Stimulated activated naive CD4-positive, alpha-beta T cell (primary cell): ENCODE measurements at places on chromosomes 16 and 17.

- no peak for DNase-seq
Measured at GRCh38 chr17:67863624-67864247, 38.4 kb downstream of the BPTF start.

DNA sequence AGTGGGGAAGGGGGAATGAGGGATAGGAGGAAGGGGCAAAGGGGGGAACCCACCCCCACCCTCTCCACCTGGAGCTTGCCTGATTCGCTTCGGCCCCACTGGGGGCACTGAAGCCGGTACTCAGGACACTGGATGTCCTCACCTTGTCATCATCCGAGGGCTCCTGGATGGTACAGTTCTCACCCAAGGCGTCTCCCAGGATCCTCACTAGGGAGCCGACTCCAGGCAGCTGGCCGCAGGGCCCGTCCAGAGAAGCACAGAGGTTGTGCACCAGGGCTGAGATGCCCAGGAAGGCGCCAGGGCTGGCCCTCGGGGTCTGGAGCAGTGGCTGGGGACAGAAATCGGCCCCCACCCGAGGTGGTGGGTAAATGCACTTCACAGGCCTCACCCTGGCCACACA, 92.3 kb downstream of the LITAF start:
- DNase-seq = no peak

- DNase-seq = no peak
Measured at GRCh38 chr16:3873482-3874173, 6.9 kb downstream of the CREBBP start.

- no peak for DNase-seq
Measured at GRCh38 chr17:58315281-58315711, 13.3 kb downstream of the TSPOAP1 start.

GRCh38 chr16:14013571-14014283, 57.4 kb upstream of the MRTFB start:
- DNase-seq = no peak

DNA sequence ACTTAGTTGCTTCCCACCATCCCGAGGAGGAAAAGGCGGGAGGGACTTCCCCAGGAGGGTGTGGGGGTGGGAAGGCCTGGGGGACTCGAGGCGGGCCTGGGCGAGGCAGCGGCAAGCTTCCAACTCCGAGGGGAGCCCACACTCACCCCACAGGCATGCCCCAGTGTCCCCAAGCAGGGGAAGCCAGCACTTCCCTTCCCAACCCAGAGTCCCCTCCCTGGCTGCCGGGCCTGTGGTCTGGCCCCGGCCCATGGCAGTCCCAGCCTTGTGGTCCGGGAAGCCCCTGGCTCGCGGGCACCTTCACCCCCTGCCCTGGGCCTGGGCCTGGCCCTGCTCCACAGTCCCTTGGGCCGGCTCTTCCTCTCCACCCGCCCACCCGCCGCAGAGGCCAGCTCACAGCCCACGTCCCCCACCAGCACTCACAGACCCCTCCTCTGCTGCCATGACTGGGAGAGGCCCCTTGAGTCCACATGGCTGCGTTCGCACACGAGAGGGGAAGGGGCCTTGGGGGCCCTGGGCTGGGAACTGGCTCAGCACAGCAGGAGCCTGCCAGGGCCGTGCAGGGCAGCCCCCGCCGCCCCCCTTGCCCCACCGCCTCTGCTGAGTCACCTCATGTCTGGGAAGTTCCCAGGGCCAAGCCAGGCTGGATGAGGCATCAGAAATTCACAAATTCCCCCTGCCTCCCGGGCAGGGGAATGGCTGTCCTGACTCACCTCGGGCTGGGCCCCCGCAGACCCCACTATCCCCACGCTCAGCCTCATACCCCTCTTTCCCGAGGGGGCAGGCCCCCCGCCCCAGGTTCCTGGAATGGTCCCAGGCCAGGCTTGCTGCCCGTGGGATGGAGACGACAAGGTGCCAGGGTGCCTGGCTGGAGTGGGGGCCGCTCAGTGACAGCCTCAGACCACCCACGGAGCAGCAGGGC, 27.8 kb downstream of the BAHCC1 start:
- DNase-seq = no peak

DNA sequence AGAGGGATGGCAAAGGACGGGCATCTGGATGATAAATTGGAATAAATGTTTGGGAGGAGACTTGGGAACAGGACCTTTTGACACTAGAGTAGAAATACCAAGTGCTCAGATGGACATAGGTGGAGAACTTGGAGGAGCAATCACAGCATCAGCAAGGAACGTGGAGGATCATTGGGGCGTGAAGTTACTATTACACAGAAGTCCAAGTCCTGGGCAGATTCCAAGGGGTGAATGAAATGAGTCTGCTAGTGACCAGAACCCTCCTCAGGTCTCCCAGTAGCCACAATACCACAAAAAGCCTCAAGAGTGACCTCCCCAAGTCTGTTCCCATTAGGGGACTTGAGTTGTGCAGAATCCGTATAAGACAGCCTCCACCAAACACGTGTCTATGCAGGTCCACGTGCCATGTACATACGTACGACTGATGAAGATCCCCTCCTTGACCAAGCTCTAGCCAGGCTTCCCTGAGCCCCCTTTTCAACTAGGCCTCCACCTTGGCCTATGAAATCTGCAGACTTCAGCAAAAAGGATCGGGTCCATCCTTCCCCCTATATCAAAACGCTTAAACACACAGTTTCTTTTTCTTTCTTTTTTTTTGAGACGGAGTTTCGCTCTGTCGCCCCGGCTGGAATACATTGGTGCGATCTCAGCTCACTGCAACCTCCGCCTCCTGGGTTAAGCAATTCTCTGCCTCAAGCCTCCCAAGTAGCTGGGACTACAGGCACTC, 2.2 kb downstream of the C17orf67 start:
- no peak for DNase-seq

DNA sequence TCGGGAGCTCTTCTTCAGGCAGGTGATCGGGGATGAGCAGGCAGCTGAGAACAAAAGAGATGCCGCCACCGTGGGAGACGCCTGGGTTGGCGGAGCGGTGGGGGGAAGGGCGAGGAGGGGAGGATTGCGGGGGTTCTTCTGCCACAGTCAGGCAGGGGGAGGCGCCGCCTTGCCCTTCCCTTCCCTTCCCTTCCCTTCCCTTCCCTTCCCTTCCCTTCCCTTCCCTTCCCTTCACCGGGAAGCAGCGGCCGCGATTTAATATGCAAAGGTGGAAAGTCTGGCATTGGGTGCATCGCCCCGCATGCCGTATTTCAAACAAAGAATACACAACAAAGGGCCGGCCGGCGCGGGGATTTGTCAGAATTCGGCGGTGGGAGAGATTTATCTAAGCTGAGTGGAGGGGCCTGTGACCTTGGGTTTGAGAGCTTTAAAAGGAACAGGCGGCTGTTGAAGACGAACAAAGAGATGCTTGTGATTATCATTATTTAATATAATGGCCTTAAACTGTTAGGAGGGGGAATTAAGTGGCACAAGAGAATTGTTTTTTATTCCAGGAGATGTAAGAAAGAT, 262.3 kb upstream of the TNRC6C start:
- no peak for DNase-seq

DNA sequence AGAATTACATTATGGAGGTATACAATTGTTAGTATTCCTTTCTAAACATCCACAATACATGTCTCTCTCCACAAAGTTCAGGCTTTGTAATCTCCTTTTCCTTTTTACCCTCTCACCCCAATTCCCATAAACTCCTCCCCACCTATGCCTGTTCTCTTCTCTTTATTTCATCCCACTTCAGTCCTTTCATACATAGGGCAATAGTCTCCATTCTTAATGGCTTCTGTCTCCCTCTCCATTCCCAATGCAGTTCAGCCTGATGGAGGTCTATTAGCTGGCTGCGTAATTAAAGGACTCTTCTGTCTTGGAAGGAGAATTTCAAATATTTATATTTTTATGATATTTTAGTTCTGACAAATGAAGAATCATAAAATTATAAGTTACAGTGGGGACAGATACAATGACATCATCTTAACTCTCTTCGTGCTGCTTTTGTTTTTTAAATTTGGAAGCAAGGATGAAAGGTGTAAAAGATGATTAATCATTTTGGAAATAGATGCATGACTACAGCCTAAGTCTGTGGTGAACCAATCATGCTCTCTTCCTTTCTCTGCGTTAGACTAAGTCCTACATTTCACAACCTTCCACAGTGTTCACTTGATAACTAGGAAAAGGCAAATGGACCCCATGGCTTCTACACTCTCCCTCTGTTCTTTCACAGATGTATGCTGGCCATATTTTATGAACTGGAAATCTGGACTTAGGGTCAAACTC, 11.2 kb upstream of the FAM20A start:
- DNase-seq = no peak

- no peak for DNase-seq
Measured at GRCh38 chr17:32185875-32186274, 43.6 kb downstream of the RHOT1 start.

DNA sequence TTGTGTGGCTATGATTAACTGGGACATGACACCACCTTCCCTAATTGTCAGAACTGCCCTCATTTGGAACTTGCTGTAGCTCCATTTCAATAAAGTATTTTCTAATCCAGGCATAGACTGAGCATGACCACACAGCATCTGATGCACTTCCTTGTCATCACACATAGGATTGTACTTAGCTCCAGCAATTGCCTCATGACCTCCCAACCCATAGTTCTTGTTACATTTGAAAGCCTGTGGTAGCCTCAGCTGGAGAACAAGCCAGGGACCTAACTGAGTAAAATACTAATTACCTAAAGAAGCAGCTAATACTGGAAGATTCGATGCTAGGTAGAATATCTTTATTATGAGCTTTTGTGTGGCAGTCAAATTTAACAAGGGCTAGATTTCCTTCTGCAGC, 187.3 kb upstream of the KIF2B start:
- DNase-seq = no peak

DNA sequence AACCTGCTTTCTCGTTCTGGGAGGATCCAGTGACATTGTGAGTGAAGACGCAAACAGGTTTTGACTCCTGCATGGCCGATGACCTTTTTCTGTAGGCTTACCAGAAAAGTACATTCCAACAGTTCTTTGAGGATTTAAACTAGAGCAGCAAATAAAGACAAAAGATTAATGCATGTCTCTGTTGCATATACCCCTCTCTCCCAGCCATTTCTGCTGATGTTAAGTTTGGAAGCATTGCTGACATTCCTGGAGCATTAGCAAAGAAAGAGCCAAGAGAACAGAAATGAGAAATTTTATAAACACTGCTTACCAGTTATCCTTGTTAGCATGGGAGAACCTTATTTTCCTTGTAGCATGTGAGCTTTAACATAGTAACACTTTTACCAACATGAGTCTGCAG, 49.3 kb downstream of the SIAH1 start:
- DNase-seq = no peak

GRCh38 chr17:42700586-42701289, 18.4 kb downstream of the CNTNAP1 start:
- no peak for DNase-seq
